NCI-H446 (cell line): ENCODE measurements at places on chromosomes 4 and X.
A peak's percentile ranks its signal among the peaks of the same experiment; 100 is the strongest.

GRCh38 chr4:151674804-151675391, 85.9 kb downstream of the GATB start:
- no peak for DNase-seq

DNA sequence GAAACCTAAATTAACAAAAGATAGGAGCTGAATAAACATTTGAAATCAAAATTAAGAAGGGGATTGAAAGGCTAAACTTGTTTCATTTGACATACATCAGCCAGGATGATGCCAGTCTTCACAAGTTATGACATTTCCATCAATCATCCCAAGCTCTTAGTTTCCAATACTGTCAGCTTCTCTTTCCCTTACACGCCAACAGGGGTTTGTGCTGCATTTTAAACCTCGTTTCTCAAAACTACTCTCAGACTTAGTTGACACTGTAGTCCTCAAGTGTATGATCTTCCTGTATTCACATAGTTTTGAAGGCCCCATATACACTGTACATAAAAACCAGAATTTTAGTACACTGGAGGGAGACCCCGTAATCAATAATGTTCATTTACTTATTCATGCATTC, 840 bp upstream of the P2RY10 start:
- no peak for DNase-seq

DNA sequence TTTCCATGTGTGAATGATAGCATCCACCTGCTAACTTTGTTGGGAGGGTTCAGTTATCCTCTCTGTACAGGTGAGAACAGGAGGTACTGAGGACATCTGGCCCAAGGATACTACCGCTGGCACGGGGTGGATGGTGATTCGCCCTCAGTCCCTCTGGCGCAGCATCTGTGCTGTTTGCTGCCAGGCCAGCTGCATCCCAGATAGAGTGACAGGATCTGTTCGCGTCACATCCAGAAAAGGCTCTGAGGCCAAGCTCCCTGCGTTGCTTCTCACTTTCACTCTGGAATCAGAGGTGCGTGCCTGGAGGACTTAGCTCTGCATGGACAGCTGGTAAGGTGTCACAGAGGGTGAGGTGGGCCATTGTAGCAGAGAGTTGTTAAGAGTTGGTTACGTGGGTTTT, 95.4 kb downstream of the TBL1X start:
- DNase-seq, result no peak

DNA sequence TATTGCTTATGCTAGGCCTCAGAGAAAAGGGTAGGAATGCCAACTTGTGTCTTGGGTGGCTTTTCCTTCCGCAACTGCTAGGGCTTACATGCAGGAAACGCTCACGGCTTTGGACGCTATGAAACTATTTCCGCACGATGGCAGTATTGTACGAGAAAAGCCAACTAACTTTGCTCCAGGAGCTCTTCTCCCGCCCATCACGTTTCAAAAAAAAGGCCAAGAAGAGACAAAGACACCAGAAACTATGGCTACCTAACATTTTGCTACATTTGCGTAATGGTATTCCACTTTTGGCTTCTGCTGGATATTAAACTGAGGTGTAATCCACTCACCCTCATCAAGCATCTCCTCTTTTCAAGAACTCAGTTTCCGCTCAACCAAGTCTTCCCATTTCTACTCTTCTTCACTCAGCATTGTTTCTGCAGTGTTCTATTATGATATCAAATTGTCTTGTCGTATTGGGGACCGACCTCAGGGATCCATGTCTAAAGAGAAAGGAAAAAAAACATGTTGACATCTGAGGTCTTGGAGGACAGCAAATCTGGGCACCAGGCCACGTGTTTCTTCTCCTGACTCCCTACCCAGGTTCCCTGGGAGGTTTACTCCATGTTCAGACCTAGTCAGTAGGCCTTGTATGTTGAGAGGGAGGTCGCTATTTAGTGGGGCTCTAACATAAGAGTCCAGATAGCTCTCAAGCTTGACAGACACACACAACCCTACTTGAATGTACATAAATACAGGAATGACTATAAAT, 239.4 kb upstream of the STK26 start:
- no peak for DNase-seq

DNA sequence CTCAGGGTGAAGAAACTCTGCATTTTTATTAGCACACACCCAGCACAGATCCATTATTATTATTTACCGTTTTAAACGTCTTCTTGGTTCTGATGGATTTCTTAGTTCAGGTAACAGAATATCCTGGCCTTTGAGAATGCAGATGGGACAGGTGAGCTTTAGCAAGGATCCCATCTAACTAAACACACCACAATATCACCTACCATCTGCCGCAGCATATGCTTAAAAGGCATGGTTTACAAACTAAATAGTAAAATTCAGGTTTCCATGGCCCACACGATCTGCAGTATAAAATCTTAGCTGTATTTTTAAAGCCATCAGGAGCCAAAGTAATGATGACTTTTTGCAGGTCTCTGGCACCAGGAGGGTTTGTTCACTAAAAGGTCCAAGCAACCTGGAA, 31.7 kb upstream of the GATB start:
- no peak for DNase-seq

DNA sequence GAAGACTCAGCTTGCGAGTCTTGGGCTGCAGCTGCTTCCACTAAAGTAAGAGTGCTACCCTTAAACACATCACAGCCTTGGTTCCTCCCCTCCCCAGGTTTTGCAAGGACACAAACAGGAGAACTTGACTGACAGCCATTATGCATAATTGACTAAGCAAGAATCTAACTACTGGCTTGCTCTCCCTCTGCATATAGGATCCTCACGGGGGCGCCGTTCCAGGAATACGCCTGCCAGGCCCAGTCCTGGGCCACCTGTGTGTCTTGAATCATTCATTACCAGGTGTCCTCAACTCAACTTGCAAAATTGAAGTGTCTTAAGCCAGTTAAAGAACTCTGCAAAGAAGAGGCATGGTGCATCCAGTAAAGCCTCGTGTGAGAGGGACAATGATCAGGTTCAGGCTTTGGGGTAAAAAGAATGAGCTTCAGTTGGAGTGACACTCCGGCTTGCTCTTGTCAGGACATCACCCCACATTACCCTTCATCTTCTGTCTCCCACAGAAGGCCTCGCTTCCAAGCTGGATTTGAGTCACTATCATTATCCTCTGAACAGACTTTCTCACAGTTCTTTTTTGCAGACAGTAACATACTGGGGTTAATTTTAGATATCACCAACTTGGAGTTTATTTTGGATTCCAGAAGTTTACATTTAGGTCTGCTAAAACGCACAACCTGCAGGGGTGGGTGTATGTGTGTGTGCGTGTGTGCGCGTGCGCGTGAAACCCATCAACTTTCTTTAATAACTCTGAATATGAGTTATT, 273.5 kb upstream of the HS3ST1 start:
- no peak for DNase-seq

DNA sequence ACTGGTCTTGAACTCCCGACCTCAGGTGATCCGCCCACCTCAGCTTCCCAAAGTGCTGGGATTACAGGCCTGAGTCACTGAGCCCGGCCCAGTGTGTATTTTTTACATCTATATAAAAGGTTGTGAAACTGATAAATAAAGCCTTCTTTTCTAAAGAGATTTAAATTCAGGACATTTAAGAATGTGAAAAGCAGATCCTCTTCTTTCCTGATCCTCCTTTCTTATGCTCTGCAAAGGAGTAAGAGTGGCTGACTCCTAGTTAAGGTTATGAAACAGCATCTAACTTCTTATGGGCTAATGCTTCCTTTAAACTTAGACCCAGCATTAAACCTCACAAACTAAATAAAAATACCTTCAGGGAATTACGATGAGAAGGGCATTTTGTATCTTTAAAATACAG, 197.7 kb upstream of the MAB21L2 start:
- no peak for DNase-seq

DNA sequence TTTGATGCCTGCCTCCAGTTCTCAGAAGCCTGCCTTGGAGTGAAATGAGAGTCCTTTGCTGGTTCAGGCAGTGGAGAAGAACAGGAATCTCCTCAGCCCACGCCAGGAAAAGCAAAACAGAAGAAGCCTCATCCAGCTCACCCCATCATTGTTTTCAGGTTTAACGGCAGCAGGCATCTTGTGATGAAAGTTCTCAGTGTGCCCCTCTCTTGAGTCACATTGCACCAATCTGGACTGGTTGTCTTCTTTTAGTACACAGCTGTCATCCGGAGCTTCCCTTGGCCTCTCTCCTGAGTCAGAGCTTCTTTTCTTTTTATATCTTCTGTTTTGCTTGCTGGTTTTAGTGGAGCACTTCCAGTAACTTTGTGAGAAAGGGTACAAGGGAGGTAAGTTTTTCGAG, 50.9 kb downstream of the TSPAN7 start:
- DNase-seq, result peak; percentile 6

DNA sequence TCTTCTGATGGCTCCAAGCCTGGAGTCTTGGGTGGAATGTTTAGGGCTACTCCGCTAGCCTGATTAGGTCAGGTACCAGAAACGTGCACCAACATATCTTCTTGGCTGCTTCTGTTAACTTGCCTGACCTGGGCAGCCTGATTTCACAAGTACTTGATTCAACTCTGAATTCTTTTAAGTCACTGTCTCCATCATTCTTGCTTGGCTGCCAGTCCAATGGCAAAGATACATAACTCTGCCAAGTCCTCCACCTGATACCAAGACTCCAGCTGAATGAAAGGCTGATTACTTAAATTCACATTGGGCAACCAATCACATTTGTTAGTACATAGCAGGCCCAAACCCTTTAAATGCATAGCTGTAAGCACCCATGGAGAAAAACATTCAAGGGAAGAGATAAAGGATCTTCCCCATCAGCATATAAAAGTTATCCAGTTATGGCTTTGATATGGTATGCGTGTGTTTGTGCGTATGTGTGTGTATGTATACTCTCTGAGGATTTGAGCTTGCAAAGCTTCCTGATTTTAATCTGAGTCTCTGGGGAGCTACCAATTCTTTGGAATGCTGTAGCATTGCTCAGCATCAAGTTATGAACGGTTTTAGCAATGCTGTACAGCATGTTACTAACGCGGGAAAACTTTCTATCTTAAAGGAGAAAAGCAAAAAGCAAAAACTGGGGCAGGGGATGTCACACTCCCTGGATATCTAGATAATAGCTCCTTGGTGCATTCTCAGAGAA, 917.2 kb downstream of the DMD start:
- DNase-seq, result no peak

GRCh38 chrX:155313766-155314165, 20.6 kb downstream of the CLIC2 start:
- no peak for DNase-seq

DNA sequence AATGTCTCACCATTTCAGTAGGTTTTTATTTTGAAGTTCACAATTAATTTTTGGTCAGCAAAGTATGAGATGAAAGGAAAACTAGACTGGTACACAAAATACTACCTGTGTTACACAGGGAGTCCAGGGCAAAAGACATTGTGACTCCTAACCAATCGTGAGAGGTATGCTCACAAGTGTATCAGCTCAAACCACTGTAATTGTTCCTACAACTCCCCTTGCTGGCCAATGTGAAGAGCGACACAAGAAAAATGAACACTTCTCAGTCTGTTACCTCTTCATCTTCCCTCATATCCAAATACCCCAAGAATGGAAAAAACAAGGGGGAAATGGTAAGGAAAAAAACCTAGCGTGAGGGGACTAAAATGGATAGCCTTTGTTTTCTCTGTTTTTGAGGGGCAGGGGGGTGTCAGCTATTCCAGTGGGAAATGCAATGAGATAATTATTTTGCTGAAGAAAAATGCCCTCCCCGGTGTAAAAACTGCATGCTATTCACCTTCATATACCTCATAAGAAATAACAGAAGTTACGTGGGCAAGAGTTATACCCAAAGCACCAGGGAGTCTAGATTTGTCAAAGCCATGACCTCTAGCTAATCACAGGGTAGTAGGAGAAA, 30.6 kb upstream of the NSUN7 start:
- no peak for DNase-seq

DNA sequence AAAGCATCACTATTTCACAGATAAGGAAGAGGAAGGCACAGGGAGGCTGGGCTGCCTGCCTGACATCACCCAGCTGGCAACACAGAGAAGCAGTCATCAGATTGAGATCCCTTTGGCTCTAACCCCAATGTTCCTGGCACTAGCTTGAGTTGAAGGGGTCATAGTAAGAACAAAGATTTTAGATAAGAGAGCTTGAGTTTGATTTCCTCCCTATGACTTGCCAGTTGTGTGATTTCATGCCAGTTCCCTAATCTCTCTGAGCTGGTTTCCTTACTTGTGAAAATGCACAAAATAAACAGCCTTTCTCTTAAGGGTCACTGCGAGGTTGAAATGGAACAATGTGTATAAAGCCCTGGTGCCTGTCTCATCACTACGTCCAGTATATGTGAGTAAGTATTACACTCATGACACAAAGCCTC, 475.4 kb upstream of the HS3ST1 start:
- no peak for DNase-seq

DNA sequence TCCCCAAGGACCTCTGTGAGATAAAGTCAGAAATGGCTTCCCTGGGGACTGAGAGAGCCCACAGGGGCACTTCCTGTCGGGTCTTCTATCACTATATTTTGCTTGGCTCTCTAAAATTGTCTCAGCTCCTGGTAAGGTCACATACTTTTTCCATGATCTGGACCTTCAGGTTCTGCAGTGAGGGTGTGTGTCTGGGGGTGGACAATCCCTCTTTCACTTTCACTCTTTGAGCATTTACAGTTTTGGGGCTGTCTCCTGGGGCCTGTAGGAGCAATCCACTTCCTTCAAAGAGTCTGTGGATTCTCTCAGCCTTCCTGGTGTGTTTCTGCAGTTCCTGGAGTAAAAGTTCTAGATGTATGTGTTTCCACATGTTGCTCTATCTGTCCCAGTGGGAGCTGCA, 335.7 kb downstream of the FSTL5 start:
- DNase-seq, result no peak

GRCh38 chr4:105780176-105780575, 71.6 kb downstream of the GSTCD start:
- DNase-seq, result no peak
